ENCODE measurements at places on chromosomes 13 and 19. TPM values are rescaled to one million over a fixed set of nuclear protein-coding genes. Genes with fewer than 3 reads are reported as not detected.

Gene SYNGR4
- not detected for polyA plus RNA-seq

Gene APOC1
- not detected for polyA plus RNA-seq

Gene ZNF625
- polyA plus RNA-seq = 1.1 TPM

Gene KANK3
- polyA plus RNA-seq = not detected

Gene RASGRP4
- polyA plus RNA-seq = 0.25 TPM

Gene CGB2
- not detected for polyA plus RNA-seq

All from IgD-negative memory B cell (primary cell).